ENCODE measurements at places on chromosomes 3 and 15.

GRCh38 chr3:73029321-73029796 is 32.1 kb upstream of the EBLN2 start:
- DNase-seq = no peak

GRCh38 chr3:188472336-188472735 is 318.4 kb downstream of the LPP start:
- no peak for DNase-seq

DNA sequence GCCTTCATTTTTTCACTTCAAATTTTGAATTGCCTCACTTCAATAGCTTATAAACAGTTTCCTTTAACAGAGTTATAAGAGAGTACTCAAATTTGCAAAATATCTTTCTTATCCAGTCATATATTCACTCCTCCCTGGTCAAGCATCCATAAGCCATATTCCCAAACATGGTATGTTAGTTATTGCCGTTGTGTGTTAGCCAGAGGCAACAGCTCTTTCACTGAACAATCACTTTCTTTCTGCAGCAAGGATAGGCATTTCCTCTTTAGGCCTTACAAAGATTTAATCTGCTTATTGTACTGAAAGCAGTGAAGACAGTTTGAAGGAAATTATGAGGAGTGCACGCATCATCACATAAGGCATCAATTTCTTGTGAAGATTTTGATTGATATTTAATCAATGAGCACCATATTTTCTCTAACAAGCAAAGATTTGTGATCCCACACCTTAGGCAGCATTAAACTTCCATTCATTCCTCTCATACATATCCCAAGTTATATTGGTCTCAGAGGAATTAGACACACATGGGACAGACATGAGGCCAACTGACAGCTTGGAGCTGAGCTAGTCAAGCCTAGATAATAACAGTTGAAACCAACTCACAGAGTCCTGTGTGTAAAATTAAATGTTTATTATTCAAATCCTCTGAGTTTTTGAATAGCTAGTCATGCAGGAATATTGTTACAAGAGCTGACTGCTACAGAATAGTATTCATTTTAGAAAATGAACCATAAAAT is 80.0 kb upstream of the EPHA6 start:
- no peak for DNase-seq

GRCh38 chr3:194931347-194931746 is 245.7 kb downstream of the FAM43A start:
- no peak for DNase-seq

- no peak for DNase-seq
These were observed 8.6 kb upstream of the IQSEC1 start for GRCh38 chr3:13081603-13082360.

- no peak for DNase-seq
These were observed 28.9 kb downstream of the MGA start for GRCh38 chr15:41689083-41689482.

GRCh38 chr15:83762367-83762766 is 108.4 kb downstream of the ADAMTSL3 start:
- no peak for DNase-seq

DNA sequence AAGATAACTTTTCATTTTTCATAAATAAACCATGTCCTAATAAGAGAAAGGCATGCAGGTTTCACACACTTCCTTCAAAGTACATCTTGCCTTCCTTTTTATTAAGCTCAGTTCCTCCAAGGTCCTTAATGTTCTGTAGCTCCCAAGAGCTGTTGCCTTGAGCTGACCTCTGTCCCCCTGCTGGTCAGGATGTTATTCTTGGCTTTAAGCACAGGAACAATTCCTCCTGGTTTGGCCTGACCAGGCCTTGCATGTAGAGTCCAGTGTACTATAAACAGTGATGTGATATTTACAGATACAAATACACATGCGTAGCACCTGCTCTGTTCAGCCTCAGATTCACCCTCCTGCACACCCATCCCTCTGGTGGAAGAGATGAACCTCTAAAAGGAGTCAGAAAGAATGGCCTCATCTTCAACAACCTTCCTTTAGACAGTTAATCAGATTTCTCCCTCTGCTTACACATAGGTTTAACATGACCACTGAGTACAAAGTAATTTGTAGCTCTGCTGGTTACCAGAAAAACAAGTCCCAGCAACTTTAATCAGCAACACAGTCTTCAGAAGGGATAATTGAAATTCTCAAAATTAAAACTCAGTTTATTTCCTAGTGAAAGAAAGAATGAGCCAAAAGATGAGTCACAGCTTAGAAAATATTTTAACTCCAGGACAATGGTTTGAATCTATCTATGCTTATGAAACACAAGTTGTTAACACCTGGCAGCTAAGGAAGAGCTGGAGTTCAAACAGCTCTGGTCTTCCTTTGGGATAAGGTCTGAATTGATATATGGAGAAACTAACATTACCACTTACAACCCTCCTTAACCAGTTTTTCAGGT is 46.5 kb downstream of the PTPN9 start:
- DNase-seq = no peak

DNA sequence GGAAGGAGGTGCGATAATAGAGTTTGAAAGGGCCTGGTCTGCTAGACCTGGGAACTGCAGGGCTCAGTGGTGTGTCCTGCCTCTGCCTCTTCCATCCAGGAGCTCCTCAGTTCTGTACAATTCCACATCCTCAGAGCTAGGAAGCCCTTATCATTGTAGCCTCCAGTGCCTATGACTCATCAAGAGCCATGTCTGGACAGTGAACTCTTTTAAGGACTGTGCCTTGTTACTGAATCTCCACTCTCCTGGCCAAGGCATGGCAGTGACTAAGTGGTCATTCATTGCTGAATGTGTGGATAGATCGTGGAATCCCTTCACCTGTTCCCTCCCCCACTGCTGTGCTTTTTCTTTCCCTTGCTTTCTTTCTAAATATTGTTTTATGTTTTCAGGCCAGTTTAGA is 2.9 kb downstream of the TIMP4 start:
- DNase-seq = no peak

- DNase-seq = no peak
These were observed 19.5 kb downstream of the BMF start for GRCh38 chr15:40088929-40089755.

DNA sequence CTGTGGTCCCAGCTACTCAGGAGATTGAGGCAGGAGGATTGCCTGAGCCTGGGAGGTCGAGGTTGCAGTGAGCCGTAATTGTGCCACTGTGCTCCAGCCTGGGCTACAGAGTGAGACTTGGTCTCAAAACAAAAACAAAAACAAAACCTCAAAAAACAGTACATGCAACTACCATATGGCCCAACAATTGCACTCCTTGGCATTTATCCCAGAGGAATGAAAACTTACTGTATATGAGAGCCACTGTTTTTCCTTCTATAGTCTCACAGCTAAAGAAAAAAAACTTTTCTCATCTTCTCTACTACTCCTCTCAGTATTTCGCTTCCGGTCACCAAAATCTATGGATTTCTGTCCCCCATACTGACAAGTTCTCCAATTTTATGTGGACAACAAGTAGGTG is 84.3 kb downstream of the FLNB start:
- DNase-seq = no peak

GRCh38 chr15:42387603-42388002 is 28.3 kb downstream of the CAPN3 start:
- DNase-seq = no peak

- no peak for DNase-seq
These were observed 13.1 kb downstream of the SLC6A6 start for GRCh38 chr3:14415501-14415900.

DNA sequence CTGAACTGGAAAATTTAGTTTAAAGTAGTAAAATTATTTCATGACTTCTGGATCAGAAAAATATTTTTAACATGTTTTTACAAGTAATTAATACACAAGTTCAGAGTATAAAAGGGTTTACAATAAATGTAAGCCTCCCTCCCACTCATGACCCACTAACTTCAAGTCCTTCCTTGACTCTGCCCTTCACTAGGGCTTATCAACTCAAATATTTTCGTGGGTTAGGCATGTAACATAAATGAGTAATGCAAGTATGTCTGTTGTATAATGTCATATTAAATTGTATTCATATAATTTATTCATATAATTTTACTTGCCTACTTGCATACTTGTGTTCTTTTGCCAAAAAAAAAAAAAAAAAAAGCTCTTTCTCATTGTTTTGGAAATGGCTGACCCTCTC is 3.4 kb upstream of the OPA1 start:
- no peak for DNase-seq

- DNase-seq = no peak
These were observed 8.7 kb upstream of the ATP13A4 start for GRCh38 chr3:193563426-193563825.

- DNase-seq = no peak
These were observed 134.7 kb downstream of the TPRA1 start for GRCh38 chr3:127455541-127456450.
